Posterior cingulate gyrus (tissue), 11 donors: ENCODE measurements at places on chromosomes 16 and 17.

DNA sequence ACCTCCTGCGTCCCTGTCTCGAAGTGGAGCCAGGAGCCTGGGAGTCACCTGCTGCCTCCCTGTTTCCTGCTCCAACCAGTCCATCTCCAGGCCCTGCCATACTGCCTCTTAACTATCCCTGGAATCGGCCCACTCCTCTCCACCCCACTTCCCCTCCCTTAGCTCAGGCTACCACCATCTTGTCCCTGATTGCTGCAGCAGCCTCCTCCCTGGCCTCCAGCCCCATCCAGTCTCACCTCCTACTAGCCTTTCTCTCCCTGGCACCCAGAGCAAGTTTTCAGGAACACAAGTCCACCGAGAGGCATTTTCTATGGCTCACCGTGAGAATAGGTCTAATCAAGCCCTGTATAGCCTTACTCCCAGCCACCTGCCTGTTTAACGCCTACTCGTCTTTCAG, 865 bp upstream of the CAMKK1 start:
- no peak for DNase-seq

GRCh38 chr16:69176033-69176800, 10.7 kb upstream of the SNTB2 start:
- no peak for DNase-seq

- DNase-seq = no peak
These were observed 35.0 kb downstream of the DHRS7B start for GRCh38 chr17:21161498-21162393.

DNA sequence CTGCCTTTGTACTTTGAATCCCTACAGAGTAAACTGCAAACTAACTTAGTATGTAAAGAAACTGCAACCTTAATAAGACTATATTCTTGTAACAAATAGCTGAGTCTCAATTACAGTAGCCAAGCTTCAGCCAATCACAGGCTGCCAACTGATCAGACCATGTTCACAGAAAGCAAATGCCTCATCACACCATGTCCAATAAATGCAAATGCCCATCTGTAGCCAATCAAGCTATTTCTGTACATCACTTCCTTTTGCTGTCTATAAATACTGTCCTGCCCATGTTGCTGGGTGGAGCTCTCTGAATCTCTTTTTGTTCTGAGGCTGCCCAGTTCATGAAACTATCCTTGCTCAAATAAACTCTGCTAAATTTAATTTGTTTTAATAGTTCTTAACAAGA, 531.7 kb upstream of the TOM1L1 start:
- no peak for DNase-seq

DNA sequence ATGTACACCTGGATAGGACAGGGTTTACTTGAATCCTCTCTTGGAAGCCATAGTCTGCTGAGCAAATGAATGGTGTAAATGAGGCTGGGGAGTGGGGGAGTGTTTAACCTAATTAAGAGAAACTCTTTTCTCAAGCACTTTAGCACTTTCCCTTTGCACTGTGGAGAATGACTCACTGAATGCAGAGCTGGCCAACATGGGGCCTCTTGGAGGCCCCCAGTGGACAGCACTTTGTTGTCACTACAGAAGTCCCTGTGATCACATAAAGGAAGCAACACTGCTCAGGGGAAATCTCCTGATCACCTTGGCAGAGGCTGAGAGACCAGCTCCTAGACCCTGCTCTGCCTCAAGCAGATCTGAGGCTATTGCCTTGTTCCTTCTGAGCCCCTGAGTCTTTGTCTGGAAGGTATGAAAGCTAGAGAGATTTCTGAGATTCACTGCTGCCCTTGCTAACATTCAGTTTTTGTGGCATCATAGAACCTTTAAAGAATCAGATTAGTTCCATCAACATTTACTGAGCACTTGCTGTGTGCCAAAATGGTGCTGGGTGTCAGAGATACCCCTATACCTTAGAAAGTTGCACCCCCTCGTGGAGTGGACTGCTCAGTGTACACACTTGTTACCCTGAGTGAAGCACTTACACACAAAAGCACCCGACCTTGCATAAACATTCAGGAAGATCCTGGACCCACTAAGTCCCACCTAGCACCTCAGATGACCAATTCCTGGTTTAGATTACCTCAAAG, 230.1 kb upstream of the CCL2 start:
- no peak for DNase-seq
